ENCODE measurements at places on chromosomes 6 and 20.

DNA sequence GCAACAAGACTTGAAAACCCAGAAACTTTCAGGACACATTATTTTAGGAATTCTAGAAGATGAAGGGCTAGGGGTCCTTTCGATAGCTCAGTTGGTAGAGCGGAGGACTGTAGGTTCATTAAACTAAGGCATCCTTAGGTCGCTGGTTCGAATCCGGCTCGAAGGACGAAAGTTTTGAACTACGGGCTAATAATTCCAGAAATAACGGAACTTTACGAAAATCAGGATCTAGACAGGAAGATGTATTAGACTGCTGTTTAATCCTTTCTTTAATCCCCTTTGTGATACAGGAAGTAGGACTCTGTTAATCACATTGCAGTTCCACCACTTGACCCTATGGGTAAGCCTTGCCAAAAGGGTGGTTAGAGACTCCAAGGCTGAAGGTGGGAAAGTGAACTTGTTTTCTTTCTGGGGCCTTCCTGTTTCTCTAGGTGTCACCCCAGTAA is 21.2 kb upstream of the ABT1 start:
- DNase-seq: no peak

DNA sequence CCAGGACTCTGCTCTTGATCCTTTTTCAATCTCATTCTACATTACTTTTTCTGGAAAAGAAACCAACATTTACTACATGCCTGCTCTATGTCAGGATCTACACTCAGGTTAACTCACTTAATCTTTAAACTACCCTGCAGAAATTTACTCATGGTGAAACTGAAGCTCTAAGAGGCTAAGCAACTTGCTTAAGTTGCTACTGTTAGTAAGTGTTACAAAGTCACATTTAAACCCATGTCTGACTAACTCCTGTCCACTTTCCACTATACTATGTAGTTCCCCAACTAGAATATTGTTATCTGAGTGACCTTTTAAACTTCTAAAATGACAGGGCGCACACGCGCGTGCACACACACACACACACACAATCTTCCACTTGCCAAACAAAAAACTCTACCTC is 5.0 kb downstream of the CEP162 start:
- DNase-seq: no peak

DNA sequence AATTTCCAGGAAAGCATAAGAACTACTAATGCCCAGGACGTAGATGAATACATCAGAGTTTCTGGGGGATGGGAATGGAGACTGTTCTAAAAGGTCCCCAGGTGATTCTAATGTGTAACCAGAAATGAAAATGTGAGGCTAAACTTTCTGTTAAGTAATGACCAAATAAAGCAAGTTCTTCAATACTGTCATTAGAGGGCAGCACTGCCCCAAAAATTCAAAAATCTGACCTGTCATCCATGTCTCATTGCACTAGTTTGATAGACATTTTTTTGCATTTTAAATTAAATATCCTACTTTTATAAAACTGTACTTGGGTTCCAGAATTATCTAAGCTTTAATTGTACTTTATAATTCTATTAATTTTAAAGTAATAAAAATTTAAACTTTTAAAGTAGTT is 94.9 kb downstream of the RFX6 start:
- DNase-seq: no peak

DNA sequence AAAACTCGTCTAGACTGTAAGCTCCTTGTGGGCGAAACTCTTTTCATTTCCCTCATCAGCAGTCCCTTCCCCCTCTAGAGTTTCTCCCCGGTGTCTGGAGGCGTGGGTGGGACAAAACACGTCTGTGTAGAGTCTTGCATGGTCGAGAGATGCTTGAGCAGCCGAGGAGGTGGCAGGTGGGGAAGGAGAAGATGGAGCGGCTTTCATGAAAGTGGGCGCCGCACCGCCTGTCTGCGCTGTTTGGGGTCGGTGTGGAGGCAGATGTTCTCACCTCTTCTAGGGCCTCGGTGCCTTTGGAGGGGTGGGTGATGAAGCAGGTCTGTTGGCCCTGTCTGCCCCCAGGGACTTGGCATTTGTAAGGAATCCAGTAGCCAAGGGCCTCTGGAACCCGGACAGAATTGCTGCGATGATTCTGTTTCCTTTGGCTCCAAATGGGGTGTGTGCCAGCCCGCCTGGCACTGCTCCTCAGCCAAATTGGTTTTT is 1.2 kb downstream of the BRPF3 start:
- no peak for DNase-seq

DNA sequence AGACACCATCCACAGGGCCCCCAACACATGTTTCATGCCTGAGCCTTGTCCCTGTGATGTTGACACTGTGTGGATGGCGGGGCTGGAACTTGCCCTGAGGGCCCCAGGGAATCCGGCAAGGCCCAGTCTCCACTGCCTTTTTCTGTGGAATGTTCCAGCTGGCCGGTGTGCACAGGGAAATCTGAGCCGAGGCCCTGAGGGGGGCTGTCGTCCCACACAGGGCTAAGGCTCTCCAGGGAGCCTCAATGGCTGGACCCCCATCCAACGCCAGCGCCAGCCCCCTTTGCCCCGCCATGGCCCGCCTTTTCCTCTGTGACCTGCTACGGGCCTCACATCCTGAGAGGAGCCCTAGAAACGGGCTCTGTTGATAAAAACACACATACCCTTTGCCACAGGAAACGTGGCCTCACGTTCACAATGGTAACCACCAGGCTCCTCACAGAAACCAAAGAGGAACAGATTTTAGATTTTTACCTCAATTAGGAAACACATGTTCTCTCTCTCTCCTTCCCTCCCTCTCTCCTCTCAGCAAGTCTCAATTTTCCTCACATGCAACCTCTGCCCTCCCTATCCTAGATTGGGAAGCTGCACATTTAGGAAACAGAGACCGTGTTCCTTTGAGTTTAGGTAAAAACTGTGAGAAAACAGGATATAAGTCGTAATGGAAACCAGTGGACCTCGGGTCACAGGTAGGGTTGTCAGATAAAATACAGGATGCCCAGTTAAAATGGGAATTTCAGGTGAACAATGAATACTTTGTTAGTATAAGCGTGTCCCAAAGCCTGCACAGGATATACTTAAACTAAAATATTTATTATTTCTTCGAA is 13.7 kb upstream of the ZNF831 start:
- DNase-seq: no peak

- DNase-seq: no peak
Observed at GRCh38 chr6:11428895-11429294, 108.7 kb upstream of the TMEM170B start.

DNA sequence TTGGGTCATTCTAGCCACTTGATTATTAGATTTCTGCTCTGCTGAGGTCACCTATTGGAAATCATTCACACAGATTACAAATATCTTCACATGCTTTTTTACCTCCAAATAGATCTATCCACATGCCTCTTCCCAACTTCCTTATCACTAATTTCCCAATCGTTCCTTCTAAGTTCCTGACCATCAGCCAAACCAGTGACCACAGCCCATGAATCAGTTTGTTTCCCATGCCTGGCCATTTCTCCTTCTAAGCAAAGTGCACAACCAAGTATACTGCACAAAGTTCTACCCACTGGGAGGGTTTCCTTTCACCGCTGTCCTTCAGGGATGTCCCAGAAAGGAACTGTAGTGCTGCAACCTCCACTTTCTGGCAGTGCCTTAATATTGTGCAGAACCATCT is 140.5 kb upstream of the SYNDIG1 start:
- DNase-seq: no peak

GRCh38 chr6:99613705-99614429 is 7.2 kb downstream of the PRDM13 start:
- DNase-seq: no peak

DNA sequence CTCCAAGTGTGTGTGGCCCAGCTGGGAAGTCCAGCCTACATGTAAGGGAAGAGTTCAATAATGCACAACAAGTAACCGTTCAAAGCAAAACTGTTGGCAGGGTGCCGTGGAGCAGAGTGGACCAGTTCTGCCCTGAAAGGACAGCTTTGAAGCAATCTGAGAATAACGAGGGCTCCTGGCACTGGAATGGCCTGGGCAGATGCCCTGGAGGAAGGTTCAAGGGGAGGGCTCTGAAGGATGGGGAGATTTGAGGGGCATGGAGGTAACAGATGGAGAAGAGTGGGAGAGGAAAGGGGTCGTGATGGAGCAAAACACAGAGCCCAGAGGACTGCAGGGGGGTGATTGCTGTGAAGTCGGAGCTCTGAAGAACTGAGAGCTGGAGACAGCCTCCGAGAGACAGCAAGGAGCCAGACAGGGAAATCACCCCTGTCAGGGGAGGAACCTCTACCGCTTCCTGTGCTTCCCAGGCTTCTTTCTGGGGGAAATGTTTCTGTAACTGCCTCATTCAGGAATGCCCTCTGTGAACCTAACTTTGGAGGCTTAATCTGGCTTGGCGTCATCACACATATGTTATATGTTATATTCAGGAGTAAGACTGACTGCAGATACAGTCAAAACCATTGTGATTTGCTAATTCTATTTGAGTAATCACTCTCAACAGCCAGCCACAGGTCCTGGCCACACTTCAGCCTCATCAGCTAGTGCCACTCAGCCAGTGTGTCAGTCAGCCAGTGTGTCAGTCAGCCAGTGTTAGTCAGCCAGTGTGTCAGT is 41.2 kb downstream of the ZC3H12D start:
- DNase-seq: no peak

GRCh38 chr6:91366781-91367180 is 779.9 kb upstream of the MAP3K7 start:
- no peak for DNase-seq

DNA sequence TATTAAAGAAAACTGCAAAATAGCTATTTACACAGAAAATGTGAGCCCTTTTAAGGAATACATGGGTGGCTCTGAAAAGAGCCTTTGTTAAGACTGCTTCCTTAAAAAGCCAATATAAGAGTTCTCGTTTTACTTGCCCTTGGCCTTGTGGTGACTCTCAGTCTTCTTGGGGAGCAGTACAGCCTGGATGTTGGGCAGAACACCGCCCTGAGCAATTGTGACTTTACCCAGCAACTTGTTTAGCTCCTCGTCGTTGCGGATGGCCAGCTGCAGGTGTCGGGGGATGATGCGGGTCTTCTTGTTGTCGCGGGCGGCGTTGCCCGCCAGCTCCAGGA is 111.5 kb downstream of the HFE start:
- no peak for DNase-seq

DNA sequence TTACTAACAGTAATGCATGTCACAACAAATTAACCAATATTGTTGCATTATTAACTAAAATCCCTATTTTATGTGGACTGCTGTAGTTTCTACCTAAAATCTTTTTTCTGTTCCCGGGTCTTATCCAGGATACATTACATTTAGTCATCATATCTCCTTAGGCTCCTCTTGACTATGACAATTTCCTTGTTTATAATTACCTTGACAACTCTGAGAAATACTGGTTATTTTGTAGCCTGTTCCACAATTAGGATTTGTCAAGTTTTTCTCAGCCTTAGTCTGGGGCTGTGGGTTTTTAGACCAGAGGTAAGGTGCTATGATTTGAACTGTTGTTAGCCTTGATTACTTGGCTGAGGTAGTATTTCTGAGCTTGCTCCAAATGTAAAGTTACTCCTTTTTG is 3.7 kb downstream of the FBXO5 start:
- DNase-seq: no peak

GRCh38 chr20:21109144-21109543 is 3.0 kb upstream of the LINC00237 start:
- no peak for DNase-seq

DNA sequence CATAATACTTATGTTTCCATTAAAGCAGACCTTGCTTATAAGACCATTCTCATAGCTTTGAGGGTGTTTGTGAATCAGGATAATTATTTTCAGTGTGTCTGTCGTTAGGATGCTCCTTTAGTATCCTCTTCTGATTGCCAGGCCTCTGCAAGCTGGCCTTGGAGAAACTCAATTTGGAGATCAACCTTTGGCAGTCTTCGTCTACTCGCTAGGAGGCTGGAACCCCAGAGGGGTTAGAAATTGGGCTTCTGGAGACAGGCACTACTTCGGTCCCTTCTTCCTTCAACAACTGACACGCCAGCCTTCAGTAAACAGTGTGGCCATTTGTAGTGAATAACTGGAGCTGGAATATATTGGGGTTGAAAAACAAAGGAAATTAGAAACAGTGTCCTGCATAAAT is 100.8 kb upstream of the CITED2 start:
- no peak for DNase-seq

GRCh38 chr6:43842231-43842794 is 72.3 kb downstream of the VEGFA start:
- no peak for DNase-seq

DNA sequence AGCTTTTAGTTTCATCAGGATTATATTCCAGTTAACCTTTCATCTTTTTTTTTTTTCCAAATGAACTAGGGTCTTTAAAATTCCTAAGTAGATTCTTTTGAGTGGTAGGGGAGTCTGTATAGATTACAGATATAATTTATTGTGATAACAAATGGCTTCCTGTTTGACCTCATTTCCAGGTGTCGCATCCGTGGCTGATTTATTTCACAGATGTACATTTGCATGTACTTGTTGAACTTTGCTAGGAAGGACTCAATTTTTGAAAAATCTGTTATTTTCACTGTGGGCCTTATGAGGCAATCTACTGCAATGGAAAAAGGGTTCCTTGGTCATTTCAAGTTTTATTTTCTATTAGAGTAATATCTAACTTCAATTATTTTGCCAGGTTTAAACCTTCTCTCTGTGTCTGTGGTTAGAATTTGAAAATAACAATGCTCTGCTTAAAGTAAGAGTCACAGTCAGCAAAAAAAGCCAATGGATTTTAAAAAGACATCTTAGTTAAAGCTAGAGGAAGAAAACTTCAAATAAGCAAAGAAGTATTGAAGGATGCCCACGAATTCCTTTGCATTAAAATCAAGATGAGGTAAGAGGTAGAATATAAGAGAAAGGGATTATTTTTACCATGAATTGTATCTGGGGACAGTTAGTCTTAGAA is 57.9 kb downstream of the SAMD5 start:
- DNase-seq: no peak

- no peak for DNase-seq
Observed at GRCh38 chr6:163423696-163424095, 9.2 kb downstream of the QKI start.

DNA sequence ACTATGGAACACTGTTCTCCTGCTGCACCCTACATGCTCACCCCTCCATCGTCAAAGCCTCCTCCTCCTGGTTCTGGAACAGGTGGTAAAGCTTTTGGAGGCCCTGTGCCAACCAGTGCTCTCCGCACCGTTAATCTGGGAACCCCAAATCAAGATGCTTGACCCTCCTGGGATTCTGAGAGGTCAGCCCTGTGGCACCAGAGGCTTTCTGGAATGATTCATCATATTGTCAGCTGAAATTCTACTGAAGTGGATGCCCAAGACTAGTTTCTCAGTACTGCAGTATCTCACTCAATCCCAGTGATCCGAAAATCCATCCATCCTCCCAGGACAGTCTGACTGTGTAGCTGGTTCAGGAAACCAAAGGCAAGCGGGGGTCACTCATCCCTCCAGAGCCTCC is 92.7 kb downstream of the TRERF1 start:
- DNase-seq: no peak

DNA sequence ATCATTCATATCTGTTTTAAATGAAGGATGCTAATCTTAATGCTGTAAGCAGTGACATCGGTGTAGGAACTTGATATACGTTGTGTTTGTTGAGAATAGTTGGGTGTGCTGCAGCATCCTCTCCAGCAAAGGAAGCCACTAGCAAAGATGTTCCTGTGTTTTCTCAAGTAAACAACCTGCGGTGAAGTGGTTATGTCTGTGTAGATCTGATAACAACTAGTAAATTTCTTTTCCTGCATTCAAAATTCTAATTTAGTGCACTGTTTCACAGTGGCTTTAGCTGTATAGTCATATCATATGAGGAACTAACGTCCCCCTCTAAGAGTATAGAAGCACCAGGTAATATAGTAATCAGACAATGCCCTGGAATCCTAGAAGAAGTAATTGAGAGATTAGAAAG is 38.7 kb downstream of the NCOA7 start:
- no peak for DNase-seq

- no peak for DNase-seq
Observed at GRCh38 chr6:37651991-37652390, 45.7 kb downstream of the MDGA1 start.

Data from cardiac septum (tissue), 1 donor.